ENCODE measurements at places on chromosomes 1 and 21. TPM values are rescaled to one million over a fixed set of nuclear protein-coding genes. Genes with fewer than 3 reads are reported as not detected.

LAMC2 gene
- total RNA-seq = 1.7 TPM

GFI1 gene
- total RNA-seq = 0.76 TPM

- no peak for DNase-seq
Measured at GRCh38 chr1:112686417-112686816, 12.0 kb downstream of the MOV10 start.

- peak; percentile 69 for DNase-seq
Measured at GRCh38 chr1:1092894-1093609, 18.9 kb upstream of the RNF223 start.

- DNase-seq = peak; percentile 17
Measured at GRCh38 chr1:111878649-111879048, 110.8 kb downstream of the KCND3 start.

DNA sequence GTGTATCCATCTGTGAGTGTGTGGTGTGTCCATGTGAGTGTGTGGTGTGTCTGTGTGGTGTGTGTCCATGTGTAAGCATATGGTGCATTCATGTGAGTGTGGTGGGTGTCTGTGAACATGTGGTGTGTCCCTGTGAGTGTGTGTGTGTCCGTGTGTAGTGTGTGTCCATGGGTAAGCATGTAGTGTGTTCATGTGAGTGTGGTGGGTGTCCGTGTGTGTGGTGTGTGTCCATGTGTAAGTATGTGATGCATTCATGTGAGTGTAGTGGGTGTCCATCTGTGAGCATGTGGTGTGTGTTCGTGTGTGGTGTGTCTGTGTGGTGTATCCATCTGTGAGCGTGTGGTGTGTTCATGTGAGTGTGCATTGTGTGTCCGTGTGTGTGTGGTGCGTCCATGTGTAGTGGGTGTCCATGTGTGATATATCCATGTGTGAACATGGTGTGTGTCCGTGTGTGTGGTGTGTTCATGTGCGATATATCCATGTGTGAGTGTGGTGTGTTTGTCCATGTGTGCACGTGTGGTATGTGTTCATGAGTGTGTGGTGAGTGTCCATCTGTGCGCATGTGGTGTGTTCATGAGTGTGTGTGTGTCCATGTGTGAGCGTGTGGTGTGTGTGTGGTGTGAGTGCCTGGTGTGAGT lies 12.3 kb downstream of the SLC19A1 start:
- peak; percentile 0 for DNase-seq

MIB2 gene
- 29.4 TPM for total RNA-seq

C4BPA gene
- 0.37 TPM for total RNA-seq

OR14K1 gene
- total RNA-seq = not detected

GRCh38 chr21:43766734-43767497 lies 9.2 kb downstream of the CSTB start:
- DNase-seq = no peak

DNA sequence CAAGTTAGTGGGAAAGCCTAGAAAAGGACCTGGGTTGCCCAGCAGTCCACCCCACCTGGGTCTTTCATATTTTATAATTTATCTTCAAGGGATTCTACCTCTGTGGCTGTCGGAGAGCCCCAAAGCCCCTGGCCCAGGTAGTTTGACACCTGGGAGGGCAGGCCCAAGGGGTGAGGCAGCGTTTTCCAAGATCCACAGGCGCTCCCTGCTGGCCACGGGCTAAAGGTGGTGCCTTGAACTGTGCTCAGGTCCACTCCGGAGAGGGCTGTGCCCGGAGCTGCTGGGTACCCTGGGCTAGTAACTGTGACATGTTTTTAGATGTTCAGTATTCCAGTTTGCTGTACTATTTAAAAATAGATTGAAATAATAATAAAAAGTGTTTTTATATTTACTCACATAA lies 37.2 kb upstream of the CRNN start:
- no peak for DNase-seq

PTGS2 gene
- 17.9 TPM for total RNA-seq

CHIA gene
- not detected for total RNA-seq

GRCh38 chr1:222060210-222060916 lies 318.5 kb upstream of the DUSP10 start:
- no peak for DNase-seq

DNA sequence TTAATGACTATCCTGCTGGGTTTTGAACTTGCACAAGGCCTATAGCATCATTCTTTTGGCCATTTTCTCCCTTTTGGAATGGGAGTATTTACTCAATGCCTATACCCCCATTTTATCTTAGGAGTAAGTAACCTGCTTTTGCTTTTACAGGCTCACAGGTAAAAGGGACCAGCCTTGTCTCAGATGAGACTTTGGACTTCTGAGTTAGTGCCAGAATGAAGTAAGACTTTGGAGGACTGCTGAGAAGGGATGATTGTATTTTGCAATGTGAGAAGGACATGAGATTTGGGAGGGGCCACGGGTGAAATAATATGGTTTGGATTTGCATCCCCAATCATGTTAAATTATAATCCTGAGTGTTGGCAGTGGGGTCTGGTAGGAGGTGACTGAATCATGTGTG lies 212.7 kb downstream of the FAF1 start:
- no peak for DNase-seq

- DNase-seq = no peak
Measured at GRCh38 chr1:86460998-86461397, 7.7 kb upstream of the CLCA1 start.

GRCh38 chr21:29238053-29238966 lies 60.4 kb upstream of the BACH1 start:
- no peak for DNase-seq

SHE gene
- total RNA-seq = 22.9 TPM

AMY1C gene
- total RNA-seq = not detected

- DNase-seq = no peak
Measured at GRCh38 chr21:35190201-35190701, 141.1 kb upstream of the RUNX1 start.

CD2 gene
- 1.1 TPM for total RNA-seq

DNA sequence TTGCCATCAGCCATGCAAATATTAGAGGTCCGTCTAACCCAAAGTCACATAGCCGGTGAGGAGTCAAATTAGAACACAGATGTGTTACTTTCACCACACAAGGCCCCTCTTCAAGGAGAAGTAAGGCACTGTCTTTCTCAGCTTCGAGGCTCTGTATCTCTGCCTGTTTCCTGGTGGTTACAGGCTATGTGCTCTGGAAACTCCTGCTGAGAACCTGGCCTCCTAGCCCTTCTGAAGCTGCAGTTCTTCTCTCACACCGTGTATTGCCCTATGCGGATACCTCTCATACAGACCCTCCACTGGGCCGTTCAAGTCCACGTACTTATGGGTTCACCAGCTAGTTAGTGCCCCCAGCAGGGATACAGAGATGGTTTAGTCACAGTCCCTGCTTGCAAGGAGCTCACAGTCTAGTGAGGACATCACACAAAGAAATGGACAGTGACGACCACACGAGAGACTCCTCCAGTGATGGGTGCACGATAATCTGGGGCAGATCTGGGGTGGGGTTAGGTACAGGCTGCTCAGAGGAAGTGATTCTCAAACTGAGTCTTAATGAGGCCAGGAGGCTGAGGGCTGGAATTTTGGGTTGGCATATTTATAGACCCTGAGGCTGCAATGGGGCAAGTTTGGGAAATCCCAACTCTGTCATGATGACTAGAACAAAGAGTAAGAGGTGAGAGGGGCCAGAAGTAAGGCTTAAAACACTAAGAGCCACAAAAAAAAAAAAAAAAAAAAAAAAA lies 22.8 kb upstream of the ELOA start:
- DNase-seq = no peak

PSMG1 gene
- 30.9 TPM for total RNA-seq

RHD gene
- total RNA-seq = not detected

DNA sequence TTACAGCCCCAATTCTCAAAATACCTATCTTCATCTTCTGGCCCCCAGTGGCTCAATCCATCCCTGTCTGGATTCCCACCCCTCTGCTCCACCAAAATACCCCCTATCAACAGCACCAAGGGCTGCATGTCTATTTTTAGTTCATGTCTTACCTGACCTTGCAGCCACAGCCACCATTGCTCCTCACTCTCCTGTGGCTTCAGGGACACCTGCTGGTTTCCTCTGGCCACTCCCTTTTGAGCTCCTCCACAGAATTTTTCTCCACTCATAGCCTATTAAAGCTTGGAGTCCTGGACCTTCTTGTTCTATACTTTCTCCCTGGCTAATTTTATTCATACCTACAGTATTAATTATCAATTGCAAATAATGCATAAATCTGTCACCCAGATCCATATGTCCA lies 125.3 kb upstream of the NGF start:
- DNase-seq = no peak

GRCh38 chr1:15945011-15945831 lies 30.7 kb downstream of the ZBTB17 start:
- DNase-seq = peak; percentile 75

DNA sequence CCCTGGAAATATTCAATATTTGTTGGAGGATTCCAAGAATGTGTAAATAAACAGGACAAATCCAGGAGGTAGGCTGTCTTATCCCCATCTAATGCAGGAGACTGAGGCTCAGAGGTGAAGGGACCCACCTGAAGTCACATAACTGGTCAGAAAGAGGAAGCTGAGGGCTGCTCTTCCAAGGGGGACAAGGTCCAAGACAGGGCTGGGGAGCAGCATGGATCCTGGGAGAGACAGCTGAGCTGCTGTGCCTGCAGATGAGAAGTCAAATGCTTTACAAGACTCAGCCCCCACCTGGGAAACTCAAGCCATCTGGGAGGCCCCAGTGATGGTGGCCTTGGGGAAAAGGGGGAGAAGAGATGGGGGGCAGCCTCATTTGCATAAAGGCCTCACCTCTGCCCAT lies 224.4 kb downstream of the PTPRU start:
- DNase-seq = no peak

DNA sequence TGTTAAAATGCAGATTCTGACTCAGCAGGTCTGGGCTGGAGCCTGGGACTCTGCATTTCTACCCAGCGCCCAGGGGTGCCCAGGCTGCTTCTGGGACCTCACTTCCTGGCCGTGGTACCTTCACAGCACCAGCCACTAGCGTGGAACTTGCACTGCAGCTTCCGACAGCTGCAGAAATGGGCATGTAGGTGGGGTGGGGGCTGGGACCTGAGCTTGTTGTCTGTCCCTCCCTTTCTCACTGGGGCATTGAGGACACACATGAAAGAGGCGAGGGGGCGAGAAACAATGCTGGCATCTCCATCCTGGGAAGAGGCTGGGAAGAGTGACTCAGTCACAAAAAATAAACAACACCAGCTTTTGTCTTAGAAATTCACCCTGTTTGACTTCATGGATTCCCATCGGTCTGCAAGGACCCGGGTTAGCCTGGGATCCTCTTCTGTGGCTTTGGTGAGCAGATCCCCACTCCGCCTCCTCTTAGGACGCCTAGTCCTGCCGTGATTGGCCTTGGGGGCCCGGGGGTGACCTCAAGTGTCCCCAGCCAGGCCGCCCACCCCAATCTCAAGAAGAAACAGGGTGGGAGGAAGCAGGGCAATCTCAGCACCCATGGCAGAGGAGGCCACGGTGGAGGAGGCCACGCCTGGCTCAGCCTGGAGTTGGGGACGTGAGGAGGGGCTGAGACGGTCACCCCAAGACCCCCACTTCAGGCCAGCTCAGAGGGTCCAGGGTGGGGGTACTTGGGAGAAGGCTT lies 29.9 kb upstream of the POFUT2 start:
- peak; percentile 82 for DNase-seq
